ENCODE measurements at places on chromosomes 7 and 10.
A peak's percentile ranks its signal among the peaks of the same experiment; 100 is the strongest.

DNA sequence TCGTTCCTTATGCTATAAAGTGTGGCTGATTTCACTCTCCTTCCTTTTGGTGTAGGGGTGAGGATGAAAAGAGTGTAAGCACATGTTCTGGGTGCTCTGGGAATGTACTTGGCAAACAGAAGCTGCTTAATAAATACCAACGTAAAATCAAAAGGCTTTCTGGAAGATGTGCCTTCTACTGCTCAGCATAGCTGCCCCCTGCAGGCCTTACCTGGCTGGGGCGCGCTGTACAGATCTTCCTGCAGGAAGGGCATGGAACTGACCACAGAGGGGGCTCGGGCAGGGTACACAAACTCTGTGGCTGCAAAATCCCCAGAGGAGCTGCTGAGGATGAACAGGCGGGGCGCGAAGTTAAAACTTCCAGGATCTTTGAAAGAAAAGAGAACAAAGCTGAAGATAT is 169.4 kb downstream of the SVIL start:
- DNase-seq: no peak

DNA sequence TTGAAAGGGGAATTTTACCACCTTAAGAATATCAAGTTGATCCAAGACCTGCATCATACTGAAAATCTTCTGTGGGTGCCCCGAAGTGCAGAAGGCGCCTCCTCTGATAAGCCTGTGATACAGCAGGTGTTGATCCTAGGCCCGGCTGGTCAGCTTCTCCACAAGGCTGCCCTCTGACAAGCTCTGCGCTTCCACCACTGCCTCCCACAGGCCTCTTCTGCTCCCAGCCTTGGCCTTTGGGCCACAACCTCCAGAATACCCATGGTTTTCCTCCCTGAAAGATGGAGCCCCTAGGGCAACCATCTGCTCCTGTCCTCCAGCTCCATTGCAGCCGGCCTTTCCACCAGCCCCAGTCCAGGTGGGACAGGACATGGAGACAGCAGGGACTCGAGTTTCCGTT is 5.6 kb upstream of the OGDHL start:
- DNase-seq: no peak

- no peak for DNase-seq
Observed at GRCh38 chr10:15141136-15142054, 27.1 kb downstream of the NMT2 start.

DNA sequence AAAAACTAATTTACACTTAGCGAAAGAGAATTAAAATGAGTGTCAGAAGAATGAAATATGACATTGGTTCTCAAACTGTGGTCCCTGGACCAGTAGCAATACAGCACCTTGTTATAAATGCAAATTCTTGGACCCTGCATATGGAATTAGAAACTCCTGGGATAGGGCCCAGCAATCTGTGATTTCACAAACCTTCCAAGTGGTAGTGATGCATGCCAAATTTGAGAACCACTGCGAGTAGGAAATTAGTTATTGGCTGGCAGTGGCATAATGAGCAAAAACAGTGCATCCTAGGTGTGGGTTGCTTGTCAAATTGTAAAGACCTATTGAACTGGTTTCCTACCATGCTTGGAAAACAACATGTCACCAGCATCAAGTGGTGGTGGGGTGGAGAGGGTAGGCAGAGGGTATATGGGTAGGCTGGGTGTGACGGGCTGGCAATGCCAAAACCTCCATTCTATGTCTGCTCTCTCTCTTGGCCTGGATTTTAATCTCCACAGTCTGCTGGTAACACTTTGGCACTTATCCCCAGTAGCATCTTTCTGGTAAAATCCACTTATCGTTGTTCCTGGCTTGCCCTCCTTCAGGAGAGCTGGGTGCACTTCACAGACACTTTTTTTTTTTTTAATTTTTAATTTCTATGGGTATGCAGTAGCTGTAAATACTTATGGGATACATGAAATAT is 50.0 kb downstream of the ZNF22 start:
- no peak for DNase-seq

DNA sequence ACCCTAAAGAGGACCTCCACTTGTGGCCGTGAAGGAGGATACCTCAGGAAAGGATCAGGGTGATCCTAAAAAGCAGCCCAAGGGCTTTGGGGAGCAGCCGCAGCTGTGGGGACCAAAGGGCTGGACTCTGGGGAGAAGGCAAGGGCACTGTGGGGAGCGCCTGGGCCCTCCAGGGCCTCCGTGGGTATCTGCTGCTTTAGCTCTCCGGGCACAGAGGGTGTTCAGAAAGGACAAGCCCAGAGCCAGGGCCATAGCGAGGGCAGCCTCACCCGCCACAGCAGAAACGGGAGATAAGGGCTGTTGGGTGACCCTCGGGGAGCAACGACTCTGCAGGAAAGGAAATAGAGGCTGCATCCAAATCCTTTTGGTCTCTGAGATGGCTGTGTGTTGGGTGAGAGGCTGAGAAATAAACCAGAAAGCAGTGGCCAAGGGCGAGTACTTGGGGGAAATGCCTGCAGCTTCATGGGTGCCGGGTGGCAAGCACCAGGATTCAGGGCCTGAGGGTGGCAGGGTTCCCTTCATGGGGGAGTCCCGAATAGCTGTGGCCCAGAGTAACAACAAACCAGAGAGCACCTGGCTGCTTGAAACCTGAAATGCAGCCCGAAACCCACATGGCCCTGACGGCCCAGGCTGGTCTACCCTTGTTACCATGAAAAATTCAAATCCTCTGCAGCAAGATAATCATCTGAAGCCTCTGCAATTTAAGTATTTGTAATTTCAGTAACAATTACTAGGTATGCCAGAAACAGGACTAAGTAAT is 95.2 kb downstream of the VIPR2 start:
- DNase-seq: no peak

DNA sequence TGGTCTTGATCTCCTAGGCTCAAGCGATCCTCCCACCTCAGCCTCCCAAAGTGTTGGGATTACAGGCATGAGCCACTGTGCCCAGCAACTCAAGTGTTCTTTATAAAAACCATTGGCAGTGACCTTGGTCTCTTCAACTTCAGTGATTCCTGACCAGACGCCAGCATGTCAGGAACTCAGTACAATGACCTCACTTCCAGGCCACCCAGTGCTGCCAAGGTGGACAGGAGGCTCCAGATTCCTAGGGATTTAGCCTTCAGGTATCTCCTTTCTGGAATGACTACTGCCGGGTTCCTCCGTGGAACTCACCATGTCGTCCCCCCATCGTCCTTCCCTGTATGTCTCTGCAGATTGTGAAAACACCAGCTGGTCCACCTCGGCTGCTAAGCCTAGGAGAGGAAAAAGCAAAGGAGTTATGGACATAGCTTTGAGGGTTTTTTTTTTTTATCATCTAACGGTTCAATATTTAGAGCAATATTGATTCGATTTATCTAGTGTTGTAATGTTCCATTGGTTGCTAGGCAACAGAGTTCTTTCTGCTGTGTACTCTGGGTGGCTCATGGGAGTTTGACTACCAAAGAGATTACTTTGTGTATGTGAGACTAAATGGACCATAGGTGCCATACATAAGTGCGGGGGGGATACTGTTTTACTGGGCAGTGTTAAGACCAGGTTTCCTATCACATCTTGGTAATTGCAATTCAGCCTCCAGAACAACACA is 425.8 kb upstream of the AUTS2 start:
- no peak for DNase-seq

DNA sequence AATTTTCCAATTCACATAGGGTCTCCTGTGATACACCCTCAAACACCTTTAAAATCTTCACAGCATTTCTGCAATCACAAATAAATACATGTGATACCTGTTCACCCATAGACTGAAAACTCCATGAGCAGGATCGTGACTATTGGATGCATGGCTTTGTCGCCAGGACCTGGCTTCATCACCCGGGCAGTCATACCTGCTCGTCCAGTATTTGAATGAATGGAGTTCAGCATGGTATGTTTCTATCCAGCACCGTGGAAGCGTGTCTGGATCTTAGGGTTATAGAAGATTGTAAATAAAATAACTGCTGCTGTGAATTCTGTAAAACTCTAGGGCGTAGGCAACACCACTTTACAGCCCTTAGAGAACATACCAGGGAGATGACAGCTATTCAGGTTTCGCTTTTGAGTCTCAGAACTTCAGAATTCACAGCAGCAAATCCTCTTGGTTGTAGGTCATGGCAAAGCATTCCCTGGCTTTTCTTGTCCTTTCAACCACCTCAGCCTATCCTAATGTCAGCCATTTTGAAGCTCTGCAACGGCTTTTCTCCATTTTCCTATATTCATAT is 47.4 kb upstream of the USP6NL start:
- DNase-seq: no peak

DNA sequence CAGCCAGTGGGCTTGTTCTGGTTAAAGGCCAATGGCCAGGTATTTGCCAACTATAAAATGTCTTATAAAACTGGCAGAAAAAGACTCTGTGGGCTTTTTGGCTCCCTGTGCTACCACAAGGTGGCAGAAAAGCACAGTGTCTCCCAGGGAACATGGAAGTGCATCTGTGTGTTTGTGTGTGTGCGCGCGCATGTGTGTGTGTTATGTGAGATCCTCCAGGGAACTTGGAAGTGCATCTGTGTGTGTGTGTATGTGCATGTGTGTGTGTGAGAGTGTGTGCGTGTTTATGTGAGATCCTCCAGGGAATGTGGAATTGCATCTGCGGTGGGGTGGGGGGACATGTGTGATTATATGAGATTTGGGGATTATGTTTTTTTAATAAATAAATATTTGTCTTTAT is 30.2 kb upstream of the ABI1 start:
- peak; percentile 20 for DNase-seq

- DNase-seq: no peak
Observed at GRCh38 chr10:67076144-67076543, 150.3 kb downstream of the LRRTM3 start.

DNA sequence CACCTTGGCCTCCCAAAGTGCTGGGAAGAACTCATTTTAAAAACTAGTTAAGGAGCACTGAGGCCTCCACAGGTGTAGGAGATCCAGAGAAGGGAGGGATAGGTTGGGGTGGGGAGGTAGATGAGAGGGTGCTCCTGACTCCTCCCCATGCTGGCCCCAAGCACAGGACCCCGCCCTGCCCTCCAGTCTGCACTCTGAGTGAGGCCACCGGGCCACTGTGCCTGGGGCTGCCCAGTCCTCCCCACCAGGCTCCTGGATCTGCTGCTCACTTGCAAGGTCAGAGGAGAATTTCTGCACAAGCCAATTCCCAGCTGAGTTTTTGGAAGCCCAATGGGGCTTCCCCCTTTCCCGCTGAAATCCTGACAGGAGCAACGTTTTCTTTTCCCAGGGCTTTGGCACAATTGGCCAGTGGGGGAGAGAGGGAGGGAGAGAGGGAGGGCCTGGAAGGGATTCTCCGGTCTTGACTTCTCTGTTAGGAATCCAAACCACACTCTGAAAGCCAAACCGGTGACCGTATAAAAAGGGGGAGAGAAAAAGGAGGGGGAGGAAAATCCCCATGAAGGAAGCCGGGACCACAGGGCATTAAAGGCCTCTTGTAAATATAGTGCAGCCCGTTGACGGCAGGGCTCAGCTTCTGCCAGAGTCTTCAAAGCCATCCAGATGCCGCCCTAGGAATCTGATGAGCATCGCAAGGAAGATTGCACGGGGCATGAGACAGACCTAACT is 116.2 kb downstream of the SH3PXD2A start:
- no peak for DNase-seq

- DNase-seq: no peak
Observed at GRCh38 chr10:12221323-12222298, 25.6 kb downstream of the CDC123 start.

DNA sequence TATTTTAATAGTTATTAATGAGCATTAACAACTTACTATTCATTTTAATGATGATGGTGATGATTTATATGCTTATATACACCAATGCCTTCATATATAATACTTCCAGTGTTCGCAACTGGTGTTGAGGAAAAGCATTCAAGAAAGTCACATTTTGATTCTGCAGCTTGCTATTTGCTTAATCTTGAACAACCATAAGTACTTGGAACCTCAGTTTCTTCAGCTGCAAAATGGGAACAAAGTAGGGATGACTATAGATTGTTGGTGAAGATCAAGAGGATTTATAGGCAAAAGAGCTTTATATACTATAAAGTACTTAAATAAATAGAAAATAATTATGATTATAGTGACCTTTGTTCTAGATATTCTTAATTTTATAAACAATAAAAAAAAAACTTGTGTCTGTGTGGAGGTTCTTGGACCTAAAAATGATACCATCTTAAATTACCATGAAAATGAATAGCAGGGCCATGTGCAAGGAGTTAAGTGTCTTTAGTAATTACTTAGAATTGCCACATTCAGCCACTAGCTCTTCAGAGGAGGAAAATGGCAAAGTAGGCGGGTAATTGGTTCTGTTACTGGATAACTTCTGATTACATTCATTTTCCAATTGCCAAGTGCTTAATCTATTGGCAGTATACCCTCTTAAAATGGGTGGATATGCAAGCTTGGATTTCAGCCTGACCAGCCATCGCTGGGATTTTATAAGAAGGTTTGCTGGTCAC is 4.5 kb downstream of the ARID5B start:
- no peak for DNase-seq

DNA sequence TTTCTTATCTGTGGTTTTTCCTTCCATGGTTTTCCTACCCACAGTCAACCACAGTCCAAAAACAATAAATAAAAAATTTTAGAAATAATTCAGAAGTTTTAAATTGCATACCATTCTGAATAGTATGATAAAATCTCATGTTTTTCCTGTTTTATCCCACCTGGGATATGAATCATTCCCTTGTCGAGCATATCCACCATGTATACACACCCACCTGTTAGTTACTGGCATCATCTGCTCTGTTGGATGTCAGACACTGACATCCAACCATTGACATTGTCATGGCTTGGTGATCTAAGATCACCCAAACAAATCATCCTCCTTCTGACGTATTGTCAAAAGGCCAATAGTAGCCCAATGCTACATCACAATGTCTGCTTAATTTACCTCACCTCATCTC is 749.8 kb downstream of the TNS3 start:
- DNase-seq: no peak

DNA sequence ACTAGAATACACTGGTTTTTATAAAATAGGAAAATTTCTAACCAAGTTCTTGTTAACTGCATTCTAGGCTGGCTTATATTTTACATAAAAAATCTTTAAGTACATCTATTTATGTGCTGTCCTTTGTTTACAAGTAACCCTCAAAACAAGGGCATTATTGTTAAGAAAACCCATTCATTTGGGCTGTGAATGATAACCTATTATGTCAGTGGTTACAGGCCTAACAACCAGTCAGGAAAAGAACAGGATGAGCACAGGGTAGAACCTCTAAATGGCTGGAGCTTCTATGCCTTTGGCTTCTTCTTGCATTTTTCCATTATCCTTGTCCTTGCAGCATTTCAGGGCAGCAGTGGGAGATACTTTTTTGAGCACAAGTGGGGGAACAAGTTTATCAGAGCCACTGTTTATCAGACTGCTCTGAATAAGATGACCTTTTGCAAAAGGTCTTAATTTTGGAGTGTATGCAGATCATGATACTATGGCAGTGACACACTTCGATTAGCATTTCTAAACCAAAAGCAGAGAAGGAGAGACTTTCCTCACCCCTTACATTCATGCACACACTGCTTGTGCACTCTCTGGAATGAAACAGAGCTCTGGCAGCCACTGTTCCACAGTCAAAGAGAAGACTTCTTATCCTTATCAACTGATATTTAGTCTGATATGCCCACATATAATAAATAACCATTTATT is 10.9 kb downstream of the GPR37 start:
- peak; percentile 91 for DNase-seq

GRCh38 chr7:75876126-75876881 is 2.5 kb upstream of the RHBDD2 start:
- no peak for DNase-seq

Measured in globus pallidus (tissue), 1 donor.